EH (cell line): ENCODE measurements at places on chromosomes 11 and 22.

- DNase-seq = peak; percentile 84
Measured at GRCh38 chr11:67351275-67352005, 1.9 kb downstream of the POLD4 start.

DNA sequence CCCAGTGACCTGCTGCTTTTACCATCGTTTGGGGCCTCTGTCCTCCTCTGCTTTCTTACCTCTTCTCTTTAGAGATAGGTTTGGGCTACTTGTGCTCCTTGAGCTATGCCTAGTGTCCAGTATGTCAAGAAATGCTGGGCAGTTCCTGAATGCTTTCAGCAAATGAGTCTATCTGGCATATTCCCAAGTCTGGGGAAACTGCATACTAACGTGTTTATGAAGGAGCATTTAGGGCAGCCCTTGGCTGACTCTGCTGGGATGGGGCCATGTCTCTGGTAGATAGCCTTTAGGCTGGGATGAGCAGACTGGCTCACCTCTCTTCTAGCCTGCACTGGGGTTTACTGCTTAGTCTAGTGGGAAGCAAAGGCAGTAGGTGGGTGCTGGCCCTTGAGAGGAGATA, 43.7 kb upstream of the SUSD2 start:
- DNase-seq = peak; percentile 92

DNA sequence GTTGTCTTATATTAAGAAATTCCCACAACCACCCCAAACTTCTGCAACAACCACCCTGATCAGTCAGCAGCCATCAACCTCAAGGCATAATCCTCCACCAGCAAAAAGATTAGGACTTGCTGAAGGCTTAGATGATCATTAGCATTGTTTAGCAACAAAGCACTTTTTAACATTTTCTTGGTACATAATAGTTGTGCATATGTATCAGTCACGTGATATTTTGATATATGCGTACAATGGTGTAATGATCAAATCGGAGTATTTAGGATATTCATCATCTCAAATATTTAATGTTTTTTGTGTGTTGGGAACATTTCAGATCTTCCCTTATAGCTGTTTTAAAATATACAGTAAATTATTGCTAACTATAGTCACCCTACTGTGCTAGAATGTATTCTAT, 73.5 kb upstream of the API5 start:
- DNase-seq = no peak

- peak; percentile 68 for DNase-seq
Measured at GRCh38 chr11:723120-723883, 17.3 kb downstream of the EPS8L2 start.

GRCh38 chr11:112132737-112133136, 31.2 kb downstream of the IL18 start:
- peak; percentile 18 for DNase-seq

GRCh38 chr11:116790167-116791001, 1.3 kb downstream of the APOA5 start:
- DNase-seq = no peak

- DNase-seq = no peak
Measured at GRCh38 chr11:130472434-130472961, 24.1 kb downstream of the ADAMTS15 start.

GRCh38 chr11:119745112-119745511, 16.1 kb upstream of the NECTIN1 start:
- no peak for DNase-seq

DNA sequence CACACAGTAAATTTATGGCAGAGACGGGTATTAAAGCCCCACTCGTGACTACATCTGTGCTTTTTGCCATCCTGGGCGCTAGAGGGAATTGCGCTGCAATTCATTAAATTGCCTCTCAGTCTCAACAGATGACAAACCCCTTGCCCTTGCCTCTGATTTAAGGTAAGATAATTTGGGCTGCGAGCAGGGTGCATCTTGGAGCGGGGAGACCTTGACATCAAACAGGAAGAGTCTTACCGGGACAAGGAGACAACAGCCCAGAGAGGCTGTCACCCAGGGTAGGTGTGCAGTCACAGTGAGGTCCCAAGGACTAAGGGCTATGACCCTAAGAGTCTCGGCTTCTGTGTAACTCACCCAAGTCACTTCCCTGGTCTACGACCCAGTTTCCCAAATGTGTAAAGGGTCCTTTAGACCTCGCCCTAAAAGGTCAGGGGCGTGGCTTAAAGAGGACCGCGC, 449 bp upstream of the TOM1 start:
- DNase-seq = peak; percentile 39

DNA sequence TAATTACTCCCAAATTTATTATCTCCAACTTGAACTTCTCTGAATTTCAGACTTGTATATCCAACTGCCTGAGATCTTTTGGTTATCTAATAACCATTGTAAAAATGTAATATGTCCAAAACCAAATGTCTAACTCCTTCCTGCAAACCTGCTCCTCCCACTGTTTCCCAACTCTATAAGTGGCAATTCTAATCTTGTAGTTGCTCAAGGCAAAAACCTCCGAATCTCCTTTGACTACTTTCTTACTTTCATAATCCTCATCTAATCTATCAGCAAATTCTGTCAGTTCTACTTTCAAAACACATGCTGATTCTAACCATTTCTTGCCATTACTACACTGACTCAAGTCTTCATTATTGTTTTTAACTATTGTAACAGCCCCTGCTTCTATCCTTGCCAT, 55.7 kb downstream of the FAM168A start:
- no peak for DNase-seq

GRCh38 chr11:9313648-9314290, 624 bp downstream of the TMEM41B start:
- DNase-seq = peak; percentile 32

- no peak for DNase-seq
Measured at GRCh38 chr11:23543651-23544222, 683.5 kb upstream of the CCDC179 start.

- peak; percentile 96 for DNase-seq
Measured at GRCh38 chr11:85827748-85828639, 17.1 kb upstream of the SYTL2 start.

- DNase-seq = no peak
Measured at GRCh38 chr11:110185121-110185591, 92.0 kb downstream of the ZC3H12C start.

- DNase-seq = no peak
Measured at GRCh38 chr22:42430528-42431125, 1.6 kb downstream of the NFAM1 start.

- DNase-seq = peak; percentile 11
Measured at GRCh38 chr22:41350087-41350486, 31.7 kb upstream of the TEF start.

- no peak for DNase-seq
Measured at GRCh38 chr11:100593291-100593690, 93.8 kb upstream of the ARHGAP42 start.

DNA sequence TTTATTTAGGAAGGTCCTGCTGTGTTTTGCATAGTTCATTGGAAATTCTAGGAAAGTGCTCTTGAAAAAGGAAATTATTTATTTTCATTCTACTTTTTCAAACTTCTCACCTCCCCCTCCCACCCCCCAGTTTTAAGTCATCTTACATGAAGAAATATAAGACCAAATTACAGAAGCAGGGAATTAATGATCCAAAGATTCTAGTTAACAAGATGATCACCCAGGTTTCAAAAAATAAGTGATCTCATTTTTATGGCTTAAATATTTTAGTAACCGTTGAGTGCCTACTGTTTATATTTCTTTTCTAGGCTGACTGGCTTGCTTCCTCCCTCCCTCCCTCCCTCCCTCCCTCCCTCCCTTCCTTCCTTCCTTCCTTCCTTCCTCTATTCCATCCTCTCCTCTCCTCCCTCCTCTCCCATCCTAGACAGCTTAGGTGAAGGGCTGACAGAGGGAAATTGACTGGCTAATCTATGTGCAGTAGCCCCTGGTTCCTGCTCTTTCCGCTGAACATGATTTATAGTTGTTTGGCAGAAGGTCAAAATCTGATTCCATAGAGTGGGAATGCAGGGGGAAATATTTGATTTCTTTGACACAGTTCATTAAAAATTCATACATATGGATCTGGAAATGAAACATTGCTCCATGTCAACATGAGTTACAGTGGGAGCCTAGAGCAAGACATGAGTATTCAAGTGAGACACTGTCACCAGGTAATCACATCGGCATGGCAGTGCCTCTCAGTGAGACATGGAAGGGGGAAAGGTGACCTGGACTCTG, 123.4 kb downstream of the COMMD9 start:
- DNase-seq = peak; percentile 7

GRCh38 chr11:111886844-111887243, 7.5 kb downstream of the CFAP68 start:
- no peak for DNase-seq

DNA sequence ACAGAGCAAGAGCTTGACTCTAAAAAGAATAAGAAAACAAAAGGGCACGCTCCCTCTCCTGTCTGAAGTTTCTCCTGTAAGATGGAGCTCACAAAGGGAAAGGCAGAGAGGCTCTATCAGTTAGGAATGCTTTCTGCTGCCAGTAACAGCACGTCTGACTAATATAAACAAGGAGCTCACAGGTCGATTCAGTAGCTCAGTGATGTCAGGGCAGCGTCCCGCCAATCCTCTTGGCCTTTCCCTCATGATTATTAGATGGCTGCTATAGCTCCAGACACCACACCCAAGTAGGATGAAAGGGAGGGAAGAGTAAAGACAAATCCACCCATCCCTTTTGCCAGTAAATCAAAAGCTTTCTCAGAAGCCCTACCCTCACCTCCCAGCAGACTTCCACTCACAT, 51.3 kb upstream of the HMGXB4 start:
- peak; percentile 37 for DNase-seq

DNA sequence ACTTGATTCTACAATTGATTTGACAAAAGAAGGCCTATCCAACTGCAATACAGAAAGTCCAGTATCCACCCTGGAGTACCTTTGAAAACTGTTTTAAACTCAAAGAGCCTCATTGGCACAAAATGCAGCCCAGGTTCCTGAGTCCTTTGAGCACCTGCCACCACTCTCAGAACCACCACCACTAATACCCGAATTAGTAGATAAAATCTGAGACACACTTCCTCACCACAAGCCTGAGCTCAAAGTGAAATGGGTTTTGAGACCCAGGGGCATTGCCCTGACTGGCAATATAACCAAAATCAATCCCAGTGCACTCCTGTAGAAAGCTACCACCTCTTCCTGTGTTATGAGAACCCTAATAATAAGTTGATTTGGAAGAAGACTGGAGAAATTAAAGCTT, 215.7 kb downstream of the CSNK2A3 start:
- no peak for DNase-seq

DNA sequence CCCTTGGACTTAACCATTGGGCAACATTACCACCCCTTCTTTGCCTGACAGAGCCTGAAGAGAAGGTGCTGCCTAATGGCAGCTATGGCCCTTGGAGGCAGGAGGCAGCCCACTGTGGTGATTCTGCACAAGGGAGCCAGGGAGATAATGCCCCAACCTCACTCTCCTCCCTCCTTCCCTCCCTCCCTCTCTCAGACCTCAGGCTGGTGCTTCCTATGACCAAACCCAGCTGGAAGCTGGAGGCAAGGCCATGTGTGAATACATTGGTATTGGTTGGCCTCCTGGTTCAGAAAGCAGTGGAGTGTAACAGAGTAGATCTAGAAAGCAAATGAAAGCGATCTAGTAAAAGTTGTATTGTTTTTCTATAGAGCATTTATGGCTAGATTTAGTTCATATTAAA, 233.1 kb downstream of the CSNK2A3 start:
- DNase-seq = no peak

GRCh38 chr11:129815596-129816461, at the start of gene TMEM45B:
TSS of gene TMEM45B (plus strand) at chr11:129815848. CDS start at chr11:129852483, 36,635 bp downstream.
- DNase-seq = no peak

DNA sequence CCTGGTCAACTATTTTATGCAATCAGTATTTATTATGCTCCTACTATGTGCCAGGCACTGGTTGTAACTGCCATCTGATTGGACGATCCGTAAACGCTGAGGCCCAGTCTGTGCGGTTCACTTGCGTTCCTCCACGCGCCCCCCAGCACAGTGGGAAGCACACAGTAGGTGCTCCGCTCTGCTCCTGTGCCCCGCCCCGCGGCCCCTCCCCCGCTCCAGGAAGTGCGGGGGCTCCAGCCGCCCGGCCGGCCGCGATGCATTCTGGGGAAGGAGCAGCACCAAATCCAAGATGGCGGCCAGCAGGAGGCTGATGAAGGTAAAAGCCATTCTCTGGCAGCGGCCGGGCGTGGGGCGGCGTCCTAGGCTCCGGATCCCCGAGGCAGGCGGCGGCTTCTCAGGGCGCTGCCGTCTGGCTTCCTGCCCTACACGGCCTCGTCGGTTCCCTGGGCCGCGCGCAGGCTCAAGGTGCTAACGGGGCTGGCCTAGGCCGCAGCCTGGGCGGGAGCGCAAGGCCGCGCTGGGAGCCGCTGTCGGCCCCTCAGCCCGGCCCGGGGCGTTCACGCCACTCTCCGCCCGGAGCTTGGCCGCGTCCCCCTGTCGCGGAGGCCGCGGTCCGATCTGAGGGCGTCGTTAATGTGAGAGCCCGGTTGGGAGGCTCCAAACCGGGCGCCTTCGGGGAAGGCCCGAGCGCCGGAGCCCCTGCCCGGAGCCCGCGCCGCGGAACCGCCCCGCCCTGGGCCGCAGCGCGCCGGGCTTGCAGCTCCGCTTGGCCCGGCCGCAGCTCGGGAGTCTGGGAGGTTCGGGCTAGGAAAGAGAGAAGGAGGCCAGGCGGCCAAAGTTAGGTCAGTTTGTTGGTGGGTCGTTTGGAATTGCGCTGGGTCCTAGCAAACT, at the start of gene UBE2L3:
Gene UBE2L3, plus strand, starts transcription at position 259 of the 891 bp plus-strand sequence. Its CDS starts 31 bp downstream, at position 290.
- DNase-seq = peak; percentile 83

GRCh38 chr22:39174498-39175352, 22.2 kb upstream of the CBX7 start:
- DNase-seq = peak; percentile 98

GRCh38 chr11:112225753-112226061, 521 bp upstream of the PTS start:
- DNase-seq = peak; percentile 85

DNA sequence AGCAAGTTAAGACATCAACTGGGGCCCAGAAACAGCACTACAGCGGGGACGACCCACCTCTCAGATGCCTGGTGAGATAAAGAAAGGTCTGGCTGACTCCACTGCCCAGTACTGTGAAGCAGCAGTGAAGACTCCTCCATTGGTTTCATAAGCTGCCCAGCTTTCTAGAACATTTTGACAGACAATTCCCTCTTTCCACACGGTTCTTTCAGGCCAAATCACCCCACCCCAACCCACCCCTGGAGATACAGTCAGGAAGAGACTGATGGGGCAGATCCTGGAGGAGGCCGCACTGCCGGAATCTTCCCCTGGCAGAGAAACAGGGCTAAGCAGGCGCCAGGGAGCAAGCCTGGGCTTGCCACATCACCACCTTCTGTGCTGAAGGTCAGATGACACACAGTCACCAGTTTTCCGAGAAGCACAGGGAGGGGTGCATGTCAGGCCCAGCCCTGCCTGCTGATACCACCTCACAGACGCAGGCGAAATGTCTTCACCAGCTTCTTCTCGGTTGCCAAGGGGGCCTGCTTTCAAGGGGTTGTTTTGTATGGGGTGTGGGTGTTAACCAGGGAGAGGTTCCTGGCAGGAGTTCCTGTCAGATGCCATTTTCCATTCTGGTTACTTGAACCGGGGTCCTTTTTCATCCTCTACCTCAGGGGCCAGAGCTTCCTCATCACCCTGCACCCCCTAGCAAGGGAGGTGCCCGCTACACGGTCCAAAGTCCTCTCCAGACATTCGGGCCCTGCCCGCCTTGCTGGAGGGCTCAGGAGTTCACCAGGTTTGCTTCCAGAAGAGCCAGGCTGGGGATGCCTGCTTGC, 1.4 kb upstream of the NEAT1 start:
- peak; percentile 100 for DNase-seq
